Hippocampal formation (tissue), 2 donors: ENCODE measurements at places on chromosomes 13 and 19.

DNA sequence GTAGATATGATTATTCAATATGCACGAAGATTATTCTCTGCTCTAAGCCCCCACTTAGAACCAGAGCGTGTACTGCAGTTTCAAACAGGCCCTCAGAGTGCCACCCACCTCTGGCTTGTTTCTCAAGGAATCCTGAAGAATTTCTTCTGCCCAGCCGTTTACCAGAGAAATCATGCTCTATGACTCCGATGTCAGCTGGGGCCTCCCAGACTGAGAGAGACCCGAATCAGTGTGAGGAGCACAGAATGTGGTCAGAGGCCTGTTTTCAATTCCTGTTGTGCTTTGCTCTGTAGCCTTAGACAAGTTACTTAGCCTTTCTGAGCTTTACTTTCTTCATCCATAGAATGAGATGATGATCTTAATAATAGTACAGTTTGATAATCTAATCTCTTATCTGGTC is 5.5 kb downstream of the PNMA8C start:
- no peak for DNase-seq

DNA sequence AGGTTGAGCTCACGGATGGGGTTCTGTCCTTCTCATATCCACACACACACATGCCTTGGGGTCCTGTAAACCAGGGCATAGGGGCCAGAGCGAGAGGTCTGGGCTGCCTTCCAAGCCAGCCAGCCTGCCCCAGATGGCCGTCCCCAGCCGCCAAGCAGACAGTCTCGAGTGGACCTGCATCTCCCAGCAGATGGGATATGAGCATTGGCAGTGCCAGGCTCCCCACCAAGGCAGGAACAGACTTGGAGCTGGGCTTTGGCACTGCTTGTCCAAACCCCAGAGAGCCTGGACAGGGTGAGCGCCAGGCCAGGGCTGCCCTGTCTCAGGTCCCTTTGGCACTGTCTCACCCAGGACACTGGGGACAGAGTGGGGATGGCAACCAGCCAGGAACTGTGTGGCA is 130.4 kb downstream of the DPF1 start:
- no peak for DNase-seq

- no peak for DNase-seq
Observed at GRCh38 chr13:100515410-100515800, 73.2 kb downstream of the GGACT start.

DNA sequence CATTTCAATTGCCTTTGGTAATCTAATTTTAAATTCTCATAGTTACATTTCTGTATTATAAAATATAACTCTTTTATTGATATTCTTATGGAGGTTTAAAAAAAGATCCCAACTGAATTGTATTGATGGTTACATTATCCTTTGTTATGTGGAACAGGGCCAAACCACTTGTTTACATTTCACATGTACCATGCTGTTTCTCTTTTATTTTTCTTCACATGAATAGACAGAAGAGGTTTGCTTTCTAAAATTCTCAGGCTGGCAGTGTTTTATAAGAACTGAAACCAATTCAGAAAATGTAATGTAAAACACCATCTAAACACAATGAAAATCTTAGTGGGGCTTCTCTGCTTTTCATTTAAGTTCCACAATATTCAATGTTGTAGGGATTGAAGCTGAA is 122.5 kb downstream of the GPC5 start:
- DNase-seq: no peak

GRCh38 chr19:3852614-3853254 is 16.1 kb downstream of the ZFR2 start:
- DNase-seq: no peak

DNA sequence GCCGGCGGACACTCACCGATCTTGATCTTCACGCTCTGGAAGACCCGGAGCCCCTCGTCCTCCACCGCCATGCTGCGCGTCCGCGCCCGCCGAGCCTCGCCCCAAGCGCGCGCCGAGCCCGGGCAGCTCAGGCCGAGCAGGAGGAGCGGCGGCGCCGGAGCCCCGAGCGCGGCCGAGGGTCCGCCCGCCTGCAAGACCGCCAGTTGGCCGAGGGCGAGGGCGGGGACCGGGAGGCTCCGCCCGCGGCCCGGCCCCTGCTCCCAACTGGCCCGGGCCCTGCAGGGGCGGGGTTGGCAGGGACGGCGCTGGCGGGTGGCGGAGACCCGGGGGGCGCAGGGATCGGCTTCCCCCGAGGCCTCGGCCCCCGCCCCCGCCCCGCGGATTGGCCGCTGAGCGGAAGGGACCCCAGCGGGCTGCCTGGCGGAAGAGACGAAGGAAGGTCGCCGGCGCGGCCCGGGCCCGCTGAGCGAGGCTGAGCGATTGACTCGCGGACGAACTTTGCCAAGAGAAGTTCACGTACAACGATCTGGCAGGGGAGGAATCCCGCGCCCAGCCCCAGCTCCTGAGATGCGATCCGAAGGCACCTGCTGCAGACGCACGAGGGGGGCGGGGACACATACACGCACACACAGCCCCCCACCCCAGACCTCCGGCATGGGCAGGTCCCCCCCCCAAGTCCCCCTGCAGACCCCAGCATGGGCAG is at the start of gene RASA3:
Gene RASA3, minus strand, starts transcription at position 205 of the 703 bp plus-strand sequence. Its CDS starts 134 bp downstream, at position 71.
- DNase-seq: peak; percentile 69

DNA sequence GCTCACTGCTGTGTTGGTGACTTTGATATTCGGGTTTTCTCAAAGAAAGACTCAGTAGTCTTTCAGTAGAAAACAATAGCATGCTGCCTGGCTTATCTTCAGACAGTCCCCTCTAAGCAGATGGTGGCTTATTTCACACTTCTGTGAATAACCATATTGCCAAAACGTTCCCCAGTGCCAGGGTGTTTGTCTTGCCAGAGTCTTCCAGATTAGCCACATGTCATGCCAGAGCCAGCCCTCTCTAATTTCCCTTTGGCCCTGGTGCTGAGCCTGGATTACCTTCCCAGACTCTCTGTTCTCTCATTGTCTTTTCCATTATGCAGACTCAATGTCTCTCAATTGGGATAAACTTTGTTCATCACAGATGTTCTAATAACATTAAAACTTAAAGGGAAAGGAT is 488.0 kb upstream of the ATXN8OS start:
- DNase-seq: peak; percentile 12

DNA sequence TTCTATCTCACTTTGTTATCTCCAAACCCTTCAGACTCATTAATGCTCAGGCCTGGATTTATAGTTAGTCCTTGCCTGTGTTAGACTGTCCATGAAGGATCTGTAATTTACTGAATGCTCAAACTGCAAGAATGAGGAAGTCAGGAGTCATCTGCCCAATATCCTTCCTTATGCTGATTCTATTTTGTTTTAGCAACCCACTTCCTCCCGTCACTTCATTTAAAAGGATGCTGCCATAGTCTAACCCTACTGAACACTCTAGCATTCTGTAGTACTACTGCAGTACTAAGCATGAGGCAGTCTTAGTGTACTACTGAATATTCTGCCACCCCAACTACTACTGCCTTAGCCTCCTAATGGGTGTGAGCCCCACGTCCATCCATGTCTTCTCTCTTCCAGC is 1.5 kb downstream of the FCAR start:
- no peak for DNase-seq

GRCh38 chr13:28173793-28174192 is 35.4 kb downstream of the PAN3 start:
- no peak for DNase-seq

GRCh38 chr13:98675066-98675465 is 77.4 kb downstream of the SLC15A1 start:
- no peak for DNase-seq

DNA sequence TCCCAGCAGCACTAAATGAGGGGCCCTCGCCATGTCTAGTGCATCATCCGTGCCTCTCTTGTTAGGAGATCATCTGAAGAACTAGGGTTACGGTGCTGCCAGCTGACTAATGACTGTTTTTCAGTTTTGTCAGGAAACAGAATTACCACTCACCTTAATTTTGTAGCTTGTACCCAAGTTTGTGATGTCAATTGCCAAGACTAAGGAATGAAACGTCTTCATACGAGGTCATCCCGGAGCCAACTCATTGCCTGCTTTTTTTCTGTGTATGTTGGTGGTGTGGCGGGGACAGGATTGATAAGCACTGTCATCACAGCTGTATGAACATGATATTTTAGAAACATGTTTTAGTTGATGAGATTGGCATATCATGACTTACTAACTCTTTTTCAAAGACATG is 100.6 kb downstream of the TNFRSF19 start:
- DNase-seq: no peak

GRCh38 chr13:60772726-60773125 is 375.7 kb downstream of the TDRD3 start:
- no peak for DNase-seq
